ENCODE measurements at places on chromosomes 5 and 9. TPM values are rescaled to one million over a fixed set of nuclear protein-coding genes. Genes with fewer than 3 reads are reported as not detected.

GRCh38 chr9:115183436-115183835 is 65.5 kb upstream of the TNC start:
- H3K27me3 ChIP-seq = peaks cover 9% of the 10 kb centered on the region
- H3K36me3 ChIP-seq = no peaks in the 10 kb centered on the region
- H3K27ac ChIP-seq = no peak overlapping the region
- no peaks in the 10 kb centered on the region for H3K4me1 ChIP-seq
- no peak overlapping the region for H3K4me3 ChIP-seq
- DNase-seq = no peak

Gene GPR151
- not detected for total RNA-seq

Gene ENHO
- total RNA-seq = not detected

Gene SLCO6A1
- not detected for total RNA-seq

All from natural killer cell treated with Interleukin-12 subunit alpha and Interleukin-12 subunit beta and Interleukin-15 and Interleukin-18, amount 100 ng/mL, for 72 hours (primary cell).